Stimulated activated CD4-positive, alpha-beta T cell treated with anti-CD3 and anti-CD28 coated beads, Interleukin-2, amount 100 ng/mL, for 24 hours (primary cell): ENCODE measurements at places on chromosomes 7 and 10.

- no peak for DNase-seq
Measured at GRCh38 chr7:1807821-1808600, 137.9 kb downstream of the ELFN1 start.

DNA sequence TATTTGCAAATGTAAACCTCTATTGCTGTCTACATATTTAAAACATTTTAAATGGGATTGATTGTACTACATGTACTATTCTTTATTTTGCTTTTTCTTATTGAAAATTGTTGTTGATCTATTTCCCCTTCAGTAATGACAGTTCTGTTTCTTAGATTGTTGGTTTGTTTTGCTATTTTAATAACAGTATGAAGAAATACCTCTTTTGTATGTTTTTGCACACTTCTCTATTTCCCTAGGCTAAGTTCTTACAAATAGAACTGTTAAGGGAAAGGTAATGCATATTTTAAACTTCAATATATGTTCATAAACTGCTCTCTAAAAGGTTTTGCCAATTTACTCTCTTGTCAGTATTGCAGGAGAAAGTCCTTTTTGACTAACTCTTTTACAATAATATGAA, 195.0 kb upstream of the PRPS1L1 start:
- no peak for DNase-seq

DNA sequence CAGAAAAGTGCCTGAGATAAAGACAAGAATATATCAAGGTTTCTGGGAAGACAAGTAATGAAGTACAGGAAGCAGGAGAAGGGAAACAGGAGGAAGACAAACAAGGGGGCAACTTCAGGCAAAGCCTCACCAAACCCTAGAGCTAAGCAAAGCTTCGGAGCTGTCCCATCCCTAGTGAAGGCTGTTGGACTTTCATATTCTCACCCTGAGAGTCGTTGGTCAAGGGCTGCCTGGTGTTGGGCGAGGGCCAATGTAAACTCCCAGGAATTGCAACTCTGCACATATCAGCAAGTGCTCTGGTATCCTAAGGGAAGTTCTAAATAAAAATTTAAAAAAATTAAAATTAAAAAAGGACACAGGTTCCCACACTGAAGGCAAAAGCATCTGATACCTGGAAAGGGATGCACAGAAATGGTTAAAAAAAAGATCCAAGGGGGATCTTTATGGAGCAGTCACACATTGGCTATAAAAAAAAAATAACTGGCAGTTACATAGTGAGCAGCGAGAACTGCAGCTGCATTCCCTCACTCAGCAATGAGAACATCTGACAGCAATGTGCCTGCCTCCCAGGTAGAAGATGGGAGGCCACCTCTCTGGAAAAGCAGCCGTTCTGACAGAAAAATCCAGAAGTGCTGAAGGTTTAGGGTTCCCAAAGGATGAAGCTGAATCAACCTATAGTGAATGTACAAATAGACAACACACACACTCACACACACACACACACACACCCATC, 304.7 kb downstream of the WDR11 start:
- DNase-seq: no peak

GRCh38 chr10:75602341-75602740, 170.9 kb downstream of the LRMDA start:
- no peak for DNase-seq

DNA sequence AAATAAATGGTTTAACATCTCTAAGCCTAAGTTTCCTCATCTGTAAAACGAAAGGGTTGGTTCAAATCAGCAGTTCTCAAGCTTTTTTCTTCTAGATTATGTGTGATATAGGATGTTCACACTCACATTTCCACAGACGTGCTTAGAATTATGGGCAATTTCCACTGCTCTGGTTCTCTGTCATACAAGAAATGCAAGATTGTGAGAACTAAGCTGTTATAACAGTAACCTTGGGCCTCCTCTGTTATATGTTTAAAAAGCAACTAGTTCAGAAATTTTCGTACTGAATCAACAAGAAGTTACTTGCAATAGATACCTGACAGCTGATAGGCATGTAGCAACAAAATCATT, 33.7 kb downstream of the ADD3 start:
- no peak for DNase-seq

- peak; percentile 9 for DNase-seq
Measured at GRCh38 chr7:5426226-5426475, 2.5 kb upstream of the TNRC18 start.
